ENCODE measurements at places on chromosomes 6 and 20. TPM values are rescaled to one million over a fixed set of nuclear protein-coding genes. Genes with fewer than 3 reads are reported as not detected.

DEFB132 gene
- total RNA-seq = not detected

LINC00237 gene
- total RNA-seq = not detected

STX11 gene
- total RNA-seq = 0.98 TPM

BPIFB1 gene
- not detected for total RNA-seq

AVP gene
- total RNA-seq = not detected

OLIG3 gene
- not detected for total RNA-seq

HLA-DRA gene
- total RNA-seq = not detected

RBPJL gene
- not detected for total RNA-seq

All from cardiac muscle cell (in vitro differentiated cells and primary cell).